ENCODE measurements at places on chromosomes 1 and 21.

- no peak for DNase-seq
Measured at GRCh38 chr21:37907076-37907475, 9.2 kb downstream of the KCNJ6 start.

DNA sequence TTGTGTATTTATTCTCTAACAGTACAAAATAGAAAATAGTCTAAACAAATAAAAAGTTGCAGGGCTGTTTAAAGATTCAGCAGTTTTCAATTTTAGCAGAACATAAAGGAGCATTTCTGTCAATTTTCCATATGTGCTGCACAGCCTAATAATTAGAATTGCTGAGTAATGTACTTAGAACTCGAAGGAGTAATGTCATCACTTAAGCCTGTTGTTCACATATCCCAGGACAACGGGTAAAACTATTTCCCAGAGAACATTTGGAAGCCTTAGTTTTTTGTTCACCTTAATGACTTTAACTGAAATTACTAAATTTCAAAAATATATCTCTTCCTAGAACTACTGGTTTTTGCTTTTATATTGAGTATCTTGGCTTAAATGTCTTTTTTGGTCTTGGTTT, 81.6 kb downstream of the ZP4 start:
- no peak for DNase-seq

DNA sequence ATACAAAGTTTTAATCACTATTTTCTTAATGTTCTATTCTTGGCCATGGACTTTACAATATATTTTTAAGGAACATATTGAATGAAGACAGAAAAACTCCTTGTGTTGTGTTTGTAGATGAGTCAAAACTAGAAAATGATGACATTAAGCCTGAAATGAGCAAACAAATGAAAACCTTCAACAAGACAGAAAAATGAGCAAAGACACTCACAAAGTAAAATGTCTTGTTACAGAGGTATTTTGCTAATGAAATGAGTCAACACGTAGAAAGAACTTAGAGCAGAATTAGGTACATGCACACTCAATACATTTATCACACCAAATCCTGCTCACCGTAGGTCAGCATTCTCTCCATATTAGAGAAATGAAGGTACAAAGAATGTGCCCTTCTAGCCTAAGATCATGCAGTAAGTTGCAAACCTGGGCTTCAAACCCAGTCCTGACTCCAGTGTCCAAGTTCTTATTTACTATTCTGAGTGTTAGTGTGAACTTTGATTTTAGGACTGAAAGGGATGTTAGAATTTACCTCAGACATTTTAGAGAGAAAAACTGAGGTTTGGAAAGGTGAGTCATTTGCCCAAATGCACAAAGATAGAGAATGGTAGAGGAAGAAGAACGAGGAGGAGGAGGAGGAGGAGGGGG, 133.9 kb upstream of the SGIP1 start:
- no peak for DNase-seq

DNA sequence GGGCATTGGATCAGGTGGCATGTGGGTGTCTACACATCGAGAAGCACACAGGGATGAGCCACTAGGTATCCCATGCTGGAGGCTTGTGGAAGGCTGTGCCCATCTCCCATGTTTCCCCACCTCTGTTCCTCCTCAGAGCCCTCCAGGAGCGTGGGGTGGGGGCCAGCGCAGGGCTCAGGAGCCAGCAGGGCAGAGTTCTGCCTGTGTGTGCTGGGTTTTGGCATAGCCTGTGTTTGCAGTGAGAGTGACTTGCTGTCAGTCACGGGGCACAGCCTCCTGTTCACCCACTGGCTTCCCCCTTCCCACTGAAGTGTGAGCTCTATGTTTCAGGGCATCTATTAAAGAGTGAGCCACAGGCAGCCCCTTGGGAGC, 10.4 kb downstream of the IBA57 start:
- DNase-seq, result no peak

- DNase-seq, result no peak
Measured at GRCh38 chr1:183025010-183025337, 1.8 kb downstream of the LAMC1 start.
